ENCODE measurements at places on chromosomes 3 and 15.

- DNase-seq: no peak
Observed at GRCh38 chr3:31314258-31314657, 218.5 kb upstream of the STT3B start.

DNA sequence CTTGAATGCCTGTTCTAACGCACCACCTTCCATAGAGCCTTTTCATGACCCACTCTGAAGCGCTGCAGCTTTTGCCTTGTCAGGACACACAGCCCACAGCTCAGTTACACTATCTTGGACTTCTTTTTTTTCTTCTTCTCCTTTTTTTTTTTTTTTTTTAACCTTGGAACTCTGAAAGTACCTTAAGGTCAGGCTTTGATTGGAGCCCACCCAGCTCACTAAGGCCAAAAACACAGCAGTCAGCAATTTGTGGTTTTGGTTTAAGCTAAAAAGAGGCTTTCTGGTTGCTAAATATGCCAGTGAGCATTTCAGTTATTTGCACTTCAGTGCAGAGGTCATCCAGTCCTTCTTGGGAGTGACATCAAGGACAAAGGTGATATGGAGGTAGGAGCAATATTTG lies 1.7 kb downstream of the SLC25A20 start:
- DNase-seq: no peak

DNA sequence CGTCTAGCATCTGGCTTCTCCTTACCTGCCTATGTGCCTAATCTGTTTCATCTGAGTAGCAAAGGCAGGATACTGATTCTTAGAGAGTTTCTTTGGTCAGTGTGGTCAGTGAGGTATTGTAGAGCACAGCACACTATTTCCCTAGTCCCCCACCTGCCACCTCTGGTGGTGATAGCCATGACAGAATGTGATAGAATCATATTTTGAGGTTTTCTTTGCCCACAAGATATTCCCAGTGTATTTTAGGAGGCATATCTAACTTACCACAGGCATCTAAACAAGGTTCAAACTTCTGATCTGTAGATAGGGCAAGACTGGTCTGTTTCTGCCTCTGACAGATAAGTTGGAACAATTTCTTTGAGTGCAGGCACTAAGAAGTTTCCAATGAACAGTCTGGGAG lies 188.0 kb downstream of the SOX2 start:
- no peak for DNase-seq

DNA sequence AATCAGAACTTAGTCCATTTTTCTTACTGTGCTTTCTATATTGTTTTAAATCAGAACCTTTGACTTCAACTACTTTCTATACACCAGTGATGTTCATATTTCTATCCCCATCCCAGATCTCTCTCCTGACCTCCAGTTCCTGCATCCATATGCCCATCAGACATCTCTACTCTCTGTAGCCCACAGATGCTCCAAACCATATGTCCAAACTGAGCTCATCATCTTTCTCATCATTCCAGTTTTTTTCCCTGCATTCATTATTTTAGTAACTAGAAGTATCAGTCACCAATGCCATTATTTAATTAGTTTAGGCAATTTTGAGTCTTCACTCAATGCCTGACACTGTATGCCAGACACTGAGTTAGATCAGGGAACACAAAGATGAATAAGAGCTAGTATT lies 25.4 kb upstream of the IL16 start:
- DNase-seq: no peak

DNA sequence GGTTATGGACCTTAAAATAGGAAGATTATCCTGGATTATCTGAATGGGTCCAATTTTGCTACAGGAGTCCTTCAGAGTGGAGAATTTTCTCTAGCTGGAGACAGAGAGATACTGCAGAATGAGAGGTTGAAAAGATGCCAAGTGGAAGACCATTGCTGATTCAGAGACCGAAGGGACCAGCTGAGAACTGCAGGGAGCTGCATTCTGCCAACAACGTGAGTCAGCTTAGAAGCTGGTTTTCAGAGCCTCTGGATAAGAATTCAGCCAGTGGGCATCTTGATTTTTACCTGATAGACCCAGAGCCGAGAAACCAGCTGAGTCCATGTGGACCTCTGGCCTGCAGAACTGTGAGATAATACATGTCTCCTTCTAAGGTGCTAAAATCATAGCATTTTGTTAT lies 234.0 kb downstream of the NR2F2 start:
- DNase-seq: no peak

- DNase-seq: no peak
Observed at GRCh38 chr15:58465866-58466517, 34.2 kb downstream of the LIPC start.

DNA sequence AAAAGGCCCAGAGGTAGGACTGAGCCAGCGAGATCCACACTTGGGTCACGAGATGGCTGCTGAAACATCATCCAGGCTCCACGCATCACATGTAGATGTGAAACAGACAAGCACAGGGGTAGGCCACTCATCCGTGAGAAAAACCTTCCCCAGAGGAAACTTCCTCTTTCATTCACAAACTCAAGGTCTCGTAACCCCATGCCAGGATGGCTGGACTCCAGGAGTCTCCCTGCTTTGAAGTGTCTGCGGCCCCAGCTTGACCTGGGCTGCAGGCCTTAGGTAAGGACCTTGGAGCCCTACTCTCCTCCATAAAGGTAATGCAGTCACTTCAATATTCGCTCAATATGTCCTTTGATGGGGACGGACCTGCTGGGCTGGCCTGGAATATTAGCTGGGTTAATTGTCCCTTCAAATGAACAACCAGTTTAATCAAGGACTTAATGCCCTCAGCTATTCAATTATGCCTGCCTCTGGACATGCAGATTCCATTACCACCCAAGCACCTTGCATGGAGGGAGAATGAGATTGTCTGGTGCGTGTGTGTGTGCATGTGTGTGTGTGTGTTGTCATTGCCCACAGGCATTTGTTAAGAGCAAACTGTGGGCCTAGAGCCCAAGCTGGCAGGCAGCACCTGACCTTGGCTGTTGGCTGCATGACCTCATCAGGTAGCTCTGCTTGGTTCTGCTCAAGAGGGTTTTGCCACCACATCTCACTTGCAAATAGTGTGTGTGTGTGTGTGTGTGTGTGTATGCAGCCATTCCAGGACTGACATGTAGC lies 186.9 kb upstream of the TLE3 start:
- DNase-seq: no peak

GRCh38 chr3:130963444-130963843 lies 63.2 kb downstream of the ASTE1 start:
- DNase-seq: no peak

- DNase-seq: no peak
Observed at GRCh38 chr3:43998370-43998835, 243.3 kb upstream of the TOPAZ1 start.

DNA sequence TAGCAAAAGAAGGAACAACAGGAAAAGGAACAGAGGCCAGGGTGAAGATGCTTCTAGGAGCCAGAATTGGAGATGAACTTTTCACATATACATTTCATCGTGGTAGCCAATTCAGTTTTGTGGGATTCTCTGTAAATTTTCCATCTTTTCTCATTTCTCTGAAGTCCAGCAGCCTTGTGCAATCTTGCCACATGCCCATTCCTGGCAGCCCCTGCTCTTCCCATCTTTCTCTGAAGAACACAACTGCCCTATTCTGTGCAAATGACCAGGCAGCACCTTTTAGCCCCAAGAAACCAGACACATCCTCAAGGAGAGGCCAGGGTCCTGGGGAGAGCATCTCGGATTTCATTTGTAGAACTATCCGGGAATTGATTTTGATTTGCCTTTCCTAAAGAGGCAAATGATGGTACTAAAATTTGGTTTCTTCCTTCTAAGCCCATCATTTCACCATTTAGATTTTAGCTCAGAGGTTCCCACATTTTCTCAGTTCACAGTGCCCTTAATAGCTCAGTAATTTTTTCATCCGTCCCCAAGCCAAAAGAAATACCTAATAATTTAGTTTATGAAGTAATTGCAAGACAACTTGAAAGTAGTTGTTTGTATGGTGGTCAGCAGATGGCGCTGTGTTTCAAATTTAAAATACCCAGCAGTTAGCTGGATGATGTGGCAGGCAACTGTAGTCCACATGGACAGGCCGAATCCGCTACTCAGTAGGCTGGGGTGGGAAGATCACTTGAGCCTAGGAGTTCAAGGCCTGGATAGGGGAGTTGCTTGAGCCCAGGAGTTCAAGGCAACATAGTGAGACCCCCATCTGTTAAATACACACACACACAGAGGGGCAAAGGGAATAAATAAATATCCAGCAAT lies 61.3 kb upstream of the ACKR4 start:
- peak; percentile 6 for DNase-seq

DNA sequence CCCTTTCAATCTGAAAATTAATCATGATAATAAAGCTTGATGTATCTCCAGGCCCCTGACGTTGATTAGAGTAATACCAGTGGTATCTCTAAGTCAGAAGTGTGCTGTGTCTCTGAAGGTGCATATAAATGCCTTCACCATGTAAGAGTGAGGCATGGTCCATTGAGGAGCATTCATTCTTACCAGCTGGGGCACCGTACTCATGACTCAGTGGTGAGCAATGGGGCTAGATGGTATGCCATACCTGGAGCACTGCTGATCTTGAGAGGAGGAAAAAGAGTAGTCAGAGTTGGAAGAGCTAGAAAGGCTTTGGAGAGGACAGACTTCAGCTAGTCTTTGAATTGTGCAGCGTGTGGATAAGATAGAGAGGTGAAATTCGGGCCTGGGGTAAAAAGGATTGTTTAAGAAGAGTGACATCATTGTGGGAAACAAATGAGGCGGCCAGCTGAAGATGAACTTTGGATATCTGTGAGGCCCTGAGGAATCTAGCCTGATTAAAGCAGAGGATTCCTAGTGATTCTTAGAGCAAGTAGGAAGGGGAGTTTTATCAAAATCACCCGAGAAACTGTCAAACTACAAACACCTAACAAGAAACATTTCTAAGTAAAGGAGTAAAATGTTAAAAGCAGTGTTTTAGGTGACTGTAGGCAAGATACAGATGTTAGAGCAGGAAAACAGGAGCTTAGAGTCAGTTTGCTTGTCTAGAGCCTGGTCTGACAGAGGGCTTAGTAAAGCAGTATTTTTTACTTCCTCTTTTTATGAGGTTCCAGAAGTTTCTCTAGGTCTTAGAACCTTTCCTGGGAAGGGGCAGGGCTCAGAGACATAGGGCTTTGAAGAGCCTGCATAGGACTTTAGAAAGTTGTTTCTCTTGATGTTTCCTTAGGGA lies 13.6 kb downstream of the TMOD3 start:
- DNase-seq: no peak

DNA sequence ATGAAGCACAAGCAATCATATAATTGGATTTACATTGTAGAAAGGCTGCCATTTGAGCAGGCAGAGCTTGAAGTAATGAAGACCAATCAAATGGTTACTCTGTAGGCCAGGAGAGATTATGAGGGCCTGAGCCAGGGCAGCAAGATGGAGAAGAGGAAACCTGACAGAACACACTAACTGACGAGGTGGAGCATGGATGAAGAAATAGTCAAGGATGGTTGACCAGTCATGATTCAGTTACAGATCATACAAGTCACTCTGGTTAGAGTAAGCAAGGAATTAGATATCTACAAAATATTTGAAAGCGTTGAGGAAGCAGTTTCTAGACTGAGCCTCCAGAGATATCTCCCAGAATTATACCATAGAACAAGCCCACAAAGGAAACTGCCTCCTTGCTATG lies 101.8 kb upstream of the THSD4 start:
- DNase-seq: no peak

DNA sequence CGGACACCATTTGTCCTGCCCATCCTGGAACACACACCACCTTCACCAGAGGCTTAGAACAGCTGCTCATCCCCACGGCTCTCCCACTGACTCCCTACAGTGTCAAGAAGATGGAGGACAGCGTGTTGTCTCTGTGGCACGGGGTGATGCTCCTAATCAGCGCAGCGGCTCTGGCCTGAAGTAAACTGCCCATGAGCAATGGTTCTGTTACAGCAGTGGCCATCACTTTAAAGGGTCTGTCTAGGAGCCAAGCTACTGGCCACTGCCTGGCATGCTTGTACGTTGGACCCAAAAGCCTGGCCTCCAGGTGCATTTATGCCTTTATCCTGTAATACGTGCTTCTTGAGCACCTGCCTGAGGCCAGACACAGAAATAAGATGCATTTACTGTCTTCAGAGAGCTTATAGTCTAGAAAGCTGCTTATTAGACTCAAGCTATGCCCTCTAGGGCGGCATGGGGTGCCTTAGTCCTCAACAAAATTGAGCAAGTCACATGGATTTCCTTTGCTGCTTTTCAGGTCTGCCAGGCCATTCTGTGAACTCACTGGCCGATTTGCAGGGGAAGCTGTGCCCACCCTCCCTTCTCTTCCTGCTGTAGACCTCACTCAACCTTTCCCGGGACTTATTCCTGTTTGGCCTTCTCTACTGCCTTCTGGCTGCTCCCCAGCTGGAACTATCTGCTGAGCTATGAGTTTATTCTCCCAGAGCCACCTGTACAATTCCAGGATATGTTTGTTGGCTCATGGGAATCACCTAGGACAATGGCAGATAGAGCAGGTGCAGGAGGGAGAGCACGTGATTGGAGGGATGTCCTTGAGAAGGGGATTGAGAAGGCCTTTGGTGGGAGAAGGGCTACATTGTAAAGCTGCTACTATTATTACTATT lies 51.9 kb downstream of the STARD5 start:
- no peak for DNase-seq

DNA sequence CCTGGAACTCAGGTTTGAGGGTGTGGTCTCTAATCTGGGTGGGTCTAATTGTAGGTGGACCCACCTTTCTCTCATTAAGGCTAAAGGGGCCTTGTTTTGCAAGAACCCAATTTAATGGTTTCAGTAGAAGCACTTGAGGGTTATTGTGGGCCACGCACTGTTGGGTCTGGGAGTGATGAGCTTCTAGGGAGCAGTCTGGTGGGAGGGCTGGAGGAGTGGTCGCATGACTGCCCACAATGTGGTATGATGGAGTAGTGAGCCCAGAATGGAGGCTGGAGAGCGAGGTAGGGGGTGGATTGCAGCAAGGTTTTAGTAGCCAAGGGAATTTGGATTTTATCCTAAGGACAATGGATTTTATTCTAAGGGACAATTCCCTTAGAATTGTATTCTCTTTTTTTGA lies 2.7 kb downstream of the TATDN2 start:
- DNase-seq: no peak

DNA sequence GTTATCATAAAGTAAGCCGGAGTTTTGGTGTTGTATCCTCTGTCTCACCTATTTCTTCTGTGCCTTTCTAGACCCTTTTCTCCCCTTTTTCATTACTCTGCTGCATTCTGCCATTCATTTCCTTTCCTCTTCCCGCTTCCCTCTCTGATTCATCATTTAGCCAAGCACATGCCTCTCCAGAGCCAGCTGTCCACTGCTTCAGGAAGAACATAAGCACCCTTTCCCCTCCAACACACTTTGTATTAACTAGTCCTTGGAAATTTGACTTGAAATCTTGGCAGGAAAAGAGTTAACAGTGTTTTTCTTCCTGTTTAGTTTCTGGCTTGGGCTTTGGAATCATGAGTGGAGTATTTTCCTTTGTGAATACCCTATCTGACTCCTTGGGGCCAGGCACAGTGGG lies 9.7 kb downstream of the APH1B start:
- no peak for DNase-seq

All from stimulated activated CD8-positive, alpha-beta memory T cell treated with anti-CD3 and anti-CD28 coated beads, Interleukin-4, amount 100 ng/mL, for 1 hour (primary cell).